Forelimb muscle (tissue), 1 donor: ENCODE measurements at places on chromosomes 1 and 21. TPM values are rescaled to one million over a fixed set of nuclear protein-coding genes. Genes with fewer than 3 reads are reported as not detected.

GRCh38 chr1:3473381-3473844 lies 18.9 kb downstream of the ARHGEF16 start:
- DNase-seq = no peak

The LRRC53 gene
- not detected for polyA plus RNA-seq

DNA sequence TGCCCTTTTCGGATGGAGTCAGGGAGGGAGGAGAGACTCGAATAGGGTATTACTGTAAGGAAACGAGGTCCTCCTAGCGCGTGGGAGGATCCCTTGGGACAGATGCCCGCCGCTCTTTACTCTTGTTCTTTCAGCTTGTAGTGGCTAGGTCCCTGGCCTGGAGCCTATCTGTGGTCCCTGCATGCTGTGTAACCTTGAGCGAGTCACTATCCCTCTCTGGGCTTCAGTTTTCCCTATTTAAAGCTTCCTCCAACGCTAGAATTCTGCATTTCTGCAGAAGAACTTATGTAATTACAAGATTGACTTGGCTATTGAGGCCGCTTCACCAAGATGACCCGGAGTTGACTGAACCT lies 744 bp downstream of the MIER1 start:
- DNase-seq = no peak

- DNase-seq = no peak
These were observed 318.9 kb downstream of the SEC16B start for GRCh38 chr1:177650947-177651346.

GRCh38 chr1:223535319-223535718 lies 130.2 kb downstream of the CAPN8 start:
- DNase-seq = no peak

GRCh38 chr1:162976628-162977027 lies 92.5 kb upstream of the RGS4 start:
- no peak for DNase-seq

DNA sequence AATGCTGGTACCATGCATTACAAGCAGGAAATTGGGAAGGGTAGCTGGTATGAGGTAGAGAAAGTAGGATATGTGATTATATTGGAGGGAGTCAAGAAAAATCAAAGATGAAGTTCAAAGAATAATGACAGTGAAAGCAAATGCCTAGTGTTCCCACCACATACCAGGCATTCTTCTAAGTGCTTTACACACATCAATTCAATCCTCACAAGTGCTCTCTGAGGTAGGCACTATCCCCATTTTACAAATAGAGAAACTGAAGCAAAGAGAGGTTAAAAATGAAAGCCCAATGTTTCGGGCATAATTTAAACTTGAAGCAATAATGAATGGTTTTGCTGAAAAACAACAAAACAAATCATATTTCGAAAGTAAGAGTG lies 40.1 kb upstream of the MCOLN3 start:
- DNase-seq = no peak
